SK-MEL-5 (cell line): ENCODE measurements at places on chromosomes 5 and 9. TPM values are rescaled to one million over a fixed set of nuclear protein-coding genes. Genes with fewer than 3 reads are reported as not detected.

DNA sequence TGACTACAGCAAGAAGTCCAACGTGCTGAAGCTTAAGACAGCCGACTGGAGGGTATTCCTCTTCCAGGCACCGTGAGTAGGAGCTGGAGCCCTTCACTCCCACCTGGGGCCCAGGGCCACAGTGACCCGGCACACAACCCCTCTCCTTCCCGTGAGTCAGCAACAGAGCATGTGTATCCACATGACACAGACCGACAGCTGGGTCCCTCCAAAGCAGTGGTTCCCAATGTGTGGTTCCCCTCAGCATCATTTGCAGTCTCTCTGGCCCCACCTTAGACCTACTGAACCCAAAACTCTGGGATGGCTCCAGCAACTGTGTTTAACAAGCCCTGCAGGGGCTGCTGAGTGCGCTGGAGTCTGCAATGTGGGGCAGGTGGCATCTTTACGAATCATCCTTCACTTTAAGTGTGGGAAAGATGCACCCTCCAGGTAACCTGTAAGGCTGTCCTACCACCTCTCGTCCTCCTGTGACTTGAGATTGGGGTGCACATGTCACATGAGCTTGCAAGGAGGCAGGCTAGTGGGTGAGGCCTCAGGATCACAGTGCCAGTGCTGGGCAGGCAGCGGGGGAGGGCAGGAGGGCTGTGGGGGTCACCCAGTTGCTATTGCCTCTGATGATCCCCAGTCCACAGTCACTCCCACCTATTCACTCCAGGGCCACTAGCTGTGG lies 42.2 kb downstream of the PSD2 start:
- no peak for DNase-seq

DNA sequence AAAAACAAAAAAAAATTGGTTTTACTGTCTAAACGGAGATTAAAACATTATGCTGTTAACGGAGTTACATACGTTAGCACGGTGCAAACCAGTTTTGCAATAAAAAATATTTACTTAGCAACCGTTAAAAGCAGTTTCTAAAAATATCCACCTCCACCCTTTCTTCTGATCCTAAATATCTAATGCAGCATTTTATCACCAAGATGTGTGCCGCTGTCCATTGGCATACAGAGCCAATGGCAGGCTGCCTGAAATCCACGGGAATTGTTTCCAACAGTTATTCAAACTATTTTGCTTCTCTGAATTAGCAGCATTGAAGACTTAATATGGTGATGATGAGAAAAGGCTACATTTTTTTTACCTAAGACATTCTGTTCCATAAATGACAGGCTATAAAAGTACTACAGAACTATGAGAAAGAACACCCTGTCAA lies 61.6 kb downstream of the CSNK1A1 start:
- no peak for DNase-seq

GRCh38 chr5:144202726-144203125 lies 32.1 kb downstream of the KCTD16 start:
- no peak for DNase-seq

DNA sequence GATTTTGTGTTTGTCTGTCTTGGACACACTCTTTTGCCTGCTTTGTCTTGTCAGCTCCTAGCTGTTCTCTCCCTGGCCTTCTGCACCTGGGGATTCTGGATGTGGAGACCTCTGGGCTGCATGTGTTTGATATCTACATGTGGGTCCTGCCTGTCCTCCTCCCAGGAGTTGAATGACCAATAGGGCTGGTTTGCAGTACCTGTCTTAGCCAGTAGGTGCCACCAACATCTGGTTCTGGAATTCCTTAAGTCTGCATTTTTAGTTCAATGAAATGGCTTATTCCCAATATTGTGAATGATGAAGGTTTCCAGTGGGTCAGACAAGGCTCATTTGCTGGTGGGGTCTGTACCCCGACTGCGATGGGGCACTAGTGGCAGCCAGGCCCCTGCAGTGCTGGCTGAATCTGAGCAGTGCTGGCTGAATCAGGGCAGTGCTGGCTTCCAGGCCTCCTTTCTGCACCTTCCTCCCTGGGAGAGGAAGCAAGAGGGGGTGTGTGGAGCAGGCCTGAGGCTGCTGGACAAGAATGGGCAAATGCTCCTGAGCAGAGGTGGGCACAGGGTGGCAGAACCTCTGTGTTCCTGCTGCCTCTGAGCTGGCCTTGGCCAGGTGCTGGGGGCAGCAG lies 73.3 kb downstream of the RXRA start:
- DNase-seq: peak; percentile 63

- no peak for DNase-seq
These were observed 9.6 kb downstream of the KIAA1958 start for GRCh38 chr9:112496074-112496722.

The TSSK1B gene
- not detected in 2 replicates for total RNA-seq

GRCh38 chr9:111599092-111599954 lies at the start of gene PTGR1:
Gene PTGR1, minus strand, starts transcription at chr9:111599647. Its CDS starts 2,225 bp downstream, at chr9:111597422.
- peak; percentile 83 for DNase-seq

- DNase-seq: no peak
These were observed 5.9 kb downstream of the TEX10 start for GRCh38 chr9:100346836-100347235.

DNA sequence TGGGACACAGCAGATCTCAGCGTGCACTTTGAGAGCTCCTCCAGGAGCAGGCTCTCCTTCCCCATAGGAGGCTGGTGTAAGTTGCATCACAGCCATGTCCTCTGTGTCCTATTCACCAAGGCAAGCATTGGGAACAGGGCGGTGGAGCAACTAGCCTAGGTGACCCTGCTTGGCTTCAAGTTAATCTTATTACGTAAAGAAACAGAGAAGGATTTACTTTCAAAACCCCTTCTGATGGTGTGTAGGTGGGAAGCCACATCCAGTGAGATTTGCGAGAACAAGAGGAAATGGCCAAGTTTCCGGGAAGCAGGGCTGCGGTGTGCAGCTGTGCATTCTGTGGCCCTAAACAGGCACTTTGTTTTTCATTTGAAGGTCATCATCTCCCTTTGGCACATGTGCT lies 80.2 kb downstream of the TRIO start:
- DNase-seq: peak; percentile 63

The DND1 gene
- total RNA-seq: 0.26 and 0.75 TPM in 2 replicates

GRCh38 chr5:16229357-16229940 lies 49.9 kb upstream of the MARCHF11 start:
- no peak for DNase-seq

DNA sequence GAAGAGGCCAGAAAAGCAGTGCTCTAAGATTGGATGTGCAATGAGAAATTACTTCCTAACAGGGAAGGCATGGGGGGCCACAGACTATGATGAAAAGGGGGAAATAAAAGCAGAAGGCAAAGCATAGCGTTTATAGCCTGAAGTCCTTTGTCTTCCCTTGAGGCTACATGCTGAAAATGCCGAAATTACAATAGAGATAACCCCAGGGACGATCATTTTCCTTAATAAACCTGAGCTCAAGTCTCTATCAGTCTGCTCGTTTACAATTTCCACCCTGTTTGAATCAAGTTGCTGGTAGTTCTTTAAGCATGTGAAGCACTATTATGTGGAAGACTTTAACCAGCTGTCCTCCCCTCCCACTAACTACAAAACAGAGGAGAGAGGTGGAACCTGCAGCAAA lies 60.4 kb downstream of the FREM1 start:
- DNase-seq: no peak

The LIFR gene
- total RNA-seq: 7.1 and 7.5 TPM in 2 replicates

DNA sequence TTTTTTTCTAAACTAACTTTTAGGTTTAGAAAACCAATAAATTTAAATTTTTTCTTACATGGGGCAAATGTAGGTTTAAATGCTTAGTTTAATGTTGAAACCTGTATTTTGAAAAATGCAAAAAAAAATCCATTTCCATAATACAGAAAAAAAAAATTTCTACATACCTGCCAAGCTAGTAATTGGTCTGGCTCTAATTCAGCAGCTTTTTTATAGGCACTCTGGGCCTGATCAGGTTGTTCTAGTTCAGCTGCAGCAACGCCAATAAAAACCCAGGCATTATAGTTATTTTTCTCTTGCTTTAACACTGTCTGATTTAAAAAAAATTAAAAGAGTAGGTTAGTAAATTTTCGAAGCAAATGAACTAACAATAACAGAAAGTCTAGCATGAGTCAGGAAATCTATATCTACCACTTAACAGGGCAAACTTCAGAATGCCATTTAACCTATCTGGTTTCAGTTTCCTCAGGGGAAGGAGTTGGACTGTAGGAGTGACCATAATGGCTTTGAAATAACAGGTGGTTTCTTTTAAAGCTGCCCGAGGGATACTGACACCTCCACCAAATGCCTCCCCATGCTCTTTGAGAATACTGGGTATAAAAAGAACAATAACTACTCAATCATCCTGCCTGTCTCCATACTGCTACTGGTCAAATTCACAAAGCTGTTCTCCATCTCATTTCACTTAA lies 11.6 kb downstream of the SKIC3 start:
- DNase-seq: no peak

The SKP2 gene
- total RNA-seq: 25.5 and 29.5 TPM in 2 replicates
